Colonic mucosa (tissue), 4 donors: ENCODE measurements at places on chromosomes 13 and 19. TPM values are rescaled to one million over a fixed set of nuclear protein-coding genes. Genes with fewer than 3 reads are reported as not detected.

The PRX gene
- 1.7 TPM for total RNA-seq

DNA sequence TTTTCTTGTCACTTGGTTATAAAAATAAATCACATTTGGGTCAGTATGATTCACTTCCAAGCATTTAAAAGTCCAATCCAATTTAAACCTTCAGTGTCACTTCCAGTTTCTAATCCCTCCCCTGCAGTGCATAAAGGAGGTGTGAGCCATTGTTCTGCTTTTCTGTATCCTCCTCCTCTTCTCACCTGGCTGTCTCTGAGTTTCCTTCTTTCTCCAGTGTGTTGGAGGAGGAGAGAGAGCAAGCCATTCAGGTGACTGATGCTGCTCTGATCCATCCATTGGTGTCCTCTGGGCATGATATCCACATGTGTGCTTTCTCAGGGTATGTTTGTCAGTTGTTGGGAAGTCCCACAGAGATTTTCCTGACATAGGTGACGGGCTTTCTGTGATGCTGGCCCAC, 1.2 kb downstream of the NUDT15 start:
- no peak for DNase-seq
- no peak overlapping the region for H3K4me3 ChIP-seq
- no peaks in the 10 kb centered on the region for H3K36me3 ChIP-seq
- peaks cover 9% of the 10 kb centered on the region for H3K4me1 ChIP-seq
- peak overlapping the region; percentile 93 for H3K27ac ChIP-seq
- H3K27me3 ChIP-seq: no peaks in the 10 kb centered on the region

GRCh38 chr13:33284031-33284430, 1.5 kb downstream of the STARD13 start:
- DNase-seq: no peak
- H3K27me3 ChIP-seq: no peaks in the 10 kb centered on the region
- H3K36me3 ChIP-seq: no peaks in the 10 kb centered on the region
- H3K4me3 ChIP-seq: peak overlapping the region; percentile 44
- H3K27ac ChIP-seq: peak overlapping the region; percentile 87

DNA sequence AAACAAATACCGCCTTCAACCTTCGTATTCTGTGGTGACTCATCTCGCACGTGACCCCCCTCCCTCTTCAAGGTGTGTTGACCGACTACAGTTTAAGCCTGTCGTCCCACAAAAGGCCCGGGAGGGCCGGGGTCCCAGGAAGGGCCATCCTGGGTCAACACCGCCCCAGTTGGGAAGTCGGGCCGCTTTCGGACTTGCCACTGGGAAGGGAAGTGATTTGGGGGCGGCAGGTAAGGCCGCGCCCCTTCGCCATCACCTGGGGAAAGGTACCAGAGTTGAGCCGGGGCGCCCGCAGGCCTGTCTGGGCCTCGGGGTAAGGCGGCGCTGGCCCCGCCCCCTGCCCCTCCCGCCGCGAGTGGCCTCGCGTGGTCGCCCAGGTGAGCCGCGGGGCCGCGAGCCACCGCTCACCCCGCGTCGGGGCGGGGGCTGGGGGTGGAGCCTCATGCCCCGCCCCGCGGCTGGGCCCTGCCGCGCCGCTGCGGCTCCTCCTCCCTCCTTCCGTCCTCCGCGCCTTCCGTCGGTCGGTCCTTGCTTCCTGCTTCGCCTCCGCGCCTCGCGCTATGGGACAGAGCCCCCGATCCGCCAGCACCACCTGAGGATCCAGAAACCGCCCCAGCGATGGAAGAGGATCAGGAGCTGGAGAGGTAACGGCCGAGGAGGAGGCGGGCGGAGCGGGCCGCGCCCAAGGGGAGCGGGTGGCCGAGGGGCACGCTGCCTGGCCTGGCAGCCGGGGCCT, at the start of gene POLR1D:
Gene POLR1D (plus strand): TSS at position 527 of the 736 bp plus-strand sequence. CDS start 92 bp downstream, at position 619.
- peak within 1 kb of the TSS; percentile 96 for H3K27ac ChIP-seq
- no peaks in the 10 kb centered on the region for H3K27me3 ChIP-seq
- H3K4me3 ChIP-seq: peak within 1 kb of the TSS; percentile 65

GRCh38 chr13:84730376-84730775, 848.1 kb upstream of the SLITRK1 start:
- no peak overlapping the region for H3K27ac ChIP-seq
- no peak for DNase-seq
- no peaks in the 10 kb centered on the region for H3K36me3 ChIP-seq
- H3K27me3 ChIP-seq: no peaks in the 10 kb centered on the region
- no peak overlapping the region for H3K4me3 ChIP-seq

GRCh38 chr13:109602356-109602755, 184.0 kb downstream of the IRS2 start:
- no peaks in the 10 kb centered on the region for H3K27me3 ChIP-seq
- H3K27ac ChIP-seq: no peak overlapping the region
- H3K36me3 ChIP-seq: no peaks in the 10 kb centered on the region
- no peak for DNase-seq
- H3K4me3 ChIP-seq: no peak overlapping the region

The PIH1D1 gene
- total RNA-seq: 80.8 TPM

- DNase-seq: no peak
- H3K4me3 ChIP-seq: no peak overlapping the region
- H3K36me3 ChIP-seq: no peaks in the 10 kb centered on the region
Measured at GRCh38 chr13:65460136-65460535, 1770.0 kb downstream of the PCDH9 start.

- H3K4me3 ChIP-seq: no peak overlapping the region
- H3K27me3 ChIP-seq: no peaks in the 10 kb centered on the region
- no peak for DNase-seq
- H3K36me3 ChIP-seq: no peaks in the 10 kb centered on the region
- H3K4me1 ChIP-seq: no peaks in the 10 kb centered on the region
Measured at GRCh38 chr13:31638577-31638976, 100.7 kb upstream of the RXFP2 start.

GRCh38 chr19:46186101-46186716, 38.2 kb downstream of the IGFL2 start:
- H3K27ac ChIP-seq: no peak overlapping the region
- DNase-seq: no peak
- no peaks in the 10 kb centered on the region for H3K4me1 ChIP-seq
- H3K27me3 ChIP-seq: no peaks in the 10 kb centered on the region
- no peaks in the 10 kb centered on the region for H3K36me3 ChIP-seq

GRCh38 chr13:40161351-40161810, 505.1 kb downstream of the FOXO1 start:
- H3K36me3 ChIP-seq: no peaks in the 10 kb centered on the region
- H3K27ac ChIP-seq: no peak overlapping the region
- H3K4me1 ChIP-seq: no peaks in the 10 kb centered on the region
- no peak overlapping the region for H3K4me3 ChIP-seq
- H3K27me3 ChIP-seq: no peaks in the 10 kb centered on the region

The KLK4 gene
- total RNA-seq: 1.2 TPM

DNA sequence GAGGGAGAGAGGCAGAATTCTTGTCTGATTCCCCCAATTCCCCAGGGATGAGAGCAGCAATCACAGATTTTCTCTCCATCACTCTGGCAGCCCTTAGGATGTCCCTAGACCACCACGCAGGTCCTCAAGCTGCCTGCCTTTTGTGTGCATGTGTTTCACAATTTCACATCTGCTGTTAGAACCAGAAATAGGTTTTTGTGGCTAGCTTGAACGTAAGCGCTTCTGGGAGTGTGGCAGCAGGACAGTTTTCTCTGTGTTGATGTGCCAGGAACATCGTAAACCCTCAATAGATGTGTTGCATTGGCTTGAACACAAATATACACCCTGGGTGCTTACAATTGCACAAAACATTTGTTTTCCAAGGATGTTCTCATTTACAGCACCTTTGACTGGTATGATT, 78.8 kb upstream of the TMTC4 start:
- no peaks in the 10 kb centered on the region for H3K4me1 ChIP-seq
- H3K27ac ChIP-seq: no peak overlapping the region
- DNase-seq: no peak
- no peaks in the 10 kb centered on the region for H3K27me3 ChIP-seq

DNA sequence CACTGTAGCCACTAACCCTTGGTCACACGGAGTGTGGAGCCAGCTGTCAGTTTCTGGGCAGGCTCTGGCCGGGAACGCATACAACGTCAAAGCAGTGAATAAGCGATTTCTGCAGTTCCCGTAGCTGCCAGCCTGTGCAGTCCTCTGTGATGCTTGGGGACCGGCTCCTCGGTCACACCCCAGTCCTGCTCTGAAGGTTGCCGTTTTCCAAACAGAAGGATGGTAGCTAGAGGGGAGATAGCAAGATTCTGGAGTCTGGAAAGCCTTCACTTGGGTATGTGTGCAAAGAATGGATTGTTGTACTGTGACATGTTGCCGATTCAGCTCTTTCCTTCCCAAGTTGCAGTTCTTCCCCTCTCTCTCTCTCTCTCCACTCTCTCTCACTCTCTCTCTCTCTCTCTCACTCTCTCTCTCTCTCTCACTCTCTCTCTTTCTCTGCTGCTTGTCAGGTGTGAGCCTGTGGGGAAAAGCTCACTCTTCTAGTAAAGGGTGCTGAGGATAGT, 38.7 kb upstream of the C1QTNF9 start:
- peak overlapping the region; percentile 20 for H3K4me3 ChIP-seq
- no peaks in the 10 kb centered on the region for H3K36me3 ChIP-seq
- H3K4me1 ChIP-seq: peaks cover 18% of the 10 kb centered on the region

DNA sequence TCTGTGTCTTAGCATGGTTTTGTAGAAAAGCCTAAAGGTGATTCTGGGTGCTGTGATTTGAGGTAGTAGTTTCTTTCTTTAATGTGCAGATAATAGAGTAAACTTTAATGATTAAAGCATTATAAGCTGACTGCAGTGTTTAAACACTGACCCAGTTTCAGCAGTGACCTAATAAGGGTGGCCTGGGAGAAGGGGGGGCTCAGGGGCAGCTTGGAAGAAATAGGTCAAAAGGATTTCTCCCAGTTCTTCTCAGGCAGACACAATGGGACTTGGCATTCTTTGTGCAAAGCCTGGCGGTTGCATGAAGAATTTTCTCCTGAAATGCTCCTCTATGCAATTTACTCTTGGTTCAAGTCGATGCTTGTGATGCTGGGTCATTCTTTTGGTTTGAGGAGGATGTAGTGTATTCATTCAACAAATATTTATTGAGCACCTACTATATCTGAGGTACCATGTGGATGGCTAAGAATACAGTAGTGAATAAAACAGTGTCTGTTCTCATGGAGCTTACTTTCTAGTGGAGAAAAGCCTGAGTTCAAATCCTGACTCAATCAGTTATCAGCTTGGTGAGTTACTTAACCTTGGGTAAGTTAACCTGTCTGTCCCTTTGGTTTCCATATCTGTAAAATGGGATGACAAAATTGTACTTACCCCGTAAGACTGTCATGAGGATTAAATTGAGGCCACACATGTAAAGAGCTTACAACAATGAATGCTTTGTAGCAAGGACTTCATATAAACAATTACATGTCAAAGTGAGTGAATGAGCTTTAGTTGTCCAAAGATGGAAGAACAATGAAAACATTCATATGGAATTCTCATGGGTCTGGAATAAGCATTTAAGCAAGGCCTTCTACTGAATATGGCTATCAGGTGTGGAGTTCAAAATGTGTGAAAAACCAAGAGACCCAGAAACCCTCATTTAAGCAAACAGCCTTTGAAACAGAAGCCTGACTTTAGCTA, 210.2 kb downstream of the KCNRG start:
- no peak for DNase-seq
- H3K4me3 ChIP-seq: no peak overlapping the region
- no peak overlapping the region for H3K27ac ChIP-seq
- no peaks in the 10 kb centered on the region for H3K27me3 ChIP-seq

DNA sequence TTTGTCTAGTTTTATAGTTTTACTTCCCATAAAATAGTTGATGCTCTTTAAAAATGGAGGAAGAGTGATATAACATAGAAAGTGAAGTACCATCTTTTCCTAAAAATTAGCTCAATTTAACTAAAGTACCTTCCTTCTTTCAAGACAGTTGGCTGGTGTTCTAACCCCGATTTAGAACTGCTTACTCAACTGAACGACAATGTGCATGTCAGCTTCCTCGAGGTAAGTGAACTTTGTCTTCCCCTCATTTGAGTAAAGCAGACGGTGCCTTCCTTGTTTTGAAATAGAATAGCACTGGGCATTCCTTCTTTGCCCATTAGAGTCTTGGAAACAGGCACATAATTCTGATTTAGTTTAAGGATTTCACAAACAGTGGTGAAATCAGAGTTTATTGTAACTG, 1519.2 kb downstream of the EFNB2 start:
- no peaks in the 10 kb centered on the region for H3K36me3 ChIP-seq
- no peaks in the 10 kb centered on the region for H3K4me1 ChIP-seq
- H3K27me3 ChIP-seq: no peaks in the 10 kb centered on the region
- no peak overlapping the region for H3K27ac ChIP-seq
- no peak overlapping the region for H3K4me3 ChIP-seq
- DNase-seq: no peak

- H3K27me3 ChIP-seq: peaks cover 35% of the 10 kb centered on the region
- peak within 1 kb of the TSS; percentile 34 for H3K4me3 ChIP-seq
- DNase-seq: no peak
- H3K36me3 ChIP-seq: no peaks in the 10 kb centered on the region
- no peak within 1 kb of the TSS for H3K27ac ChIP-seq
- no peaks in the 10 kb centered on the region for H3K4me1 ChIP-seq
Measured at GRCh38 chr19:35856546-35857149, at the start of gene KIRREL2. Gene KIRREL2 (plus strand): TSS chr19:35856911. CDS start chr19:35857120, 209 bp downstream.

- peak; percentile 83 for DNase-seq
- H3K4me3 ChIP-seq: peak overlapping the region; percentile 51
- no peaks in the 10 kb centered on the region for H3K36me3 ChIP-seq
- H3K27ac ChIP-seq: peak overlapping the region; percentile 34
Measured at GRCh38 chr19:50050406-50051227, 24.8 kb downstream of the ZNF473 start.

The ZNF497 gene
- total RNA-seq: 0.98 TPM

The KRTDAP gene
- total RNA-seq: not detected

- H3K27ac ChIP-seq: peak overlapping the region; percentile 61
- H3K4me3 ChIP-seq: no peak overlapping the region
- H3K4me1 ChIP-seq: peaks cover 8% of the 10 kb centered on the region
- H3K36me3 ChIP-seq: no peaks in the 10 kb centered on the region
- DNase-seq: no peak
Measured at GRCh38 chr19:44637390-44637764, 6.3 kb upstream of the PVR start.

- no peak overlapping the region for H3K4me3 ChIP-seq
- no peaks in the 10 kb centered on the region for H3K4me1 ChIP-seq
- H3K27me3 ChIP-seq: no peaks in the 10 kb centered on the region
- DNase-seq: no peak
Measured at GRCh38 chr13:84500016-84500415, 617.7 kb upstream of the SLITRK1 start.

DNA sequence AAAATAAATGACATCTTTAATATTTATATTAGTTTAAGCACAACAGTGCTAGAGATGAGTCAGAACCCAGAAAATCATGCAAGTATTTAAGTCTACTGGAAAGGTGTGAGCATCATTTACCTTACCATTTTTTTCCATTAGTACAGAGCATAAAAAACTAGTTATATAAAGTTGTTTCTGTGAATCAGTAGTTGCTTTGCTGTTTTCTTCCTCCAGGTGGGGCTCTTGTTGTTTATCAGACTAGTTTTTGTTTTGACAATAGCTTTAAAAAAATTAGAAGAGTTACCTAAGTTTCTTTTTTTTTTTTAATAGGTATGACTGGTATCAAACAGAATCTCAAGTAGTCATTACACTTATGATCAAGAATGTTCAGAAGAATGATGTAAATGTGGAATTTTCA, 12.7 kb downstream of the SUGT1 start:
- peaks cover 8% of the 10 kb centered on the region for H3K36me3 ChIP-seq
- H3K27me3 ChIP-seq: no peaks in the 10 kb centered on the region
- H3K27ac ChIP-seq: no peak overlapping the region
- no peaks in the 10 kb centered on the region for H3K4me1 ChIP-seq
